Kidney glomerular epithelial cell (primary cell): ENCODE measurements at places on chromosomes 3 and 15.

DNA sequence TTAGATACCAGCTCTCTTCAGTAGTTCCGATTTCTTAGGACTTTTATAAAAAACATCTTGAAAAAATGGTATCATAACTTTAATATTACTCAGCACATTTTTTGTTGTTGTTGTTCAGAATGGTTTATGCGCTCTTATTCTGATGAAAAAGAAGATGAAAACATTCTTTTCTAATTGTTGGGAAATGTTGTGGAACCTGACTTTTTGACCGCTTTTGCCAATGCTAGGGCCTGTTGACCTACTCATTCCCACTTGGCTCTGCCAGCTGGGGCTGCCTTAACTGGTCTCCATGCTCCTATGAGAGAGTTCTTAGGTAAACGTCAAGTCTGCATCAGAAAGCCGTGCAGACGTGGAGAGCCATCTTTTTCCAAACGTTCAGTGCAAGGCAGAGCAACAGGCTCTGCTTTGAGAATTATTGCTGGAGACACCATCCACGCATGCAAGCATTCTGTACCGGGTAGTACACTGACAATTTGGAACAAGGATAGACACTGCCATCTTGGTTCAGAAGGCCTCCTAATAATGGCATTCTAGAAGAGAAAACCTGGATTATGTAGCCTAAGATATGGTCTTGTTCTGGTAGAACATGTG lies 176.8 kb downstream of the GHSR start:
- no peak for DNase-seq

- DNase-seq = no peak
Measured at GRCh38 chr3:23465569-23465968, 262.4 kb downstream of the UBE2E2 start.

- no peak for DNase-seq
Measured at GRCh38 chr15:83604549-83604948, 49.4 kb upstream of the ADAMTSL3 start.

DNA sequence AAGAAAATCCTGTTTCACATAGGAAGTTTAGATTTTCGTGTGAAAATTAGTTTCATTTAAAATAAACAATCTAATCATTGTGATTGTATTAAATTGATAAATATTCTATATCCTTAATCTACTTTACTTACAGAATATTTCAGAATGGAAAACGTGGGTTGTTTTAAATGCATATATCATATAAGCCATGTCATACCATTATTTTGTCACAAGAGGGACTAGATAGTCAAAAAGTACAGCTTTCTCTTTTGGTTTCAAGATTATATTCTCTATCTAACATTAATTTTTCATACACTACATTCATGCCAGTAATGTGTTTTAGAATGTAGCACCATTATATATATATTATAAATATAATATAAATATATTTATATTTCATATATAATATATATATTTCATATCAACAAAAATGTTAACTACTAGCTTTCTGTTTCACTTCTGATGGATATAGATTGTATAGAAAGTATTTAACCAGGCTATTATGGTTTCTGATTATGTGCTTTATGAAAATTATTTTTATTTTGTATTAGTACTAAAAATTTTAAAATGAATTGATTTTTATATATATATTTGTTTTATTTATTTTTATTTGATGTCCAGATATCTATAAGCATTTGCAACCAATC lies 45.3 kb downstream of the OSTN start:
- DNase-seq = peak; percentile 23

DNA sequence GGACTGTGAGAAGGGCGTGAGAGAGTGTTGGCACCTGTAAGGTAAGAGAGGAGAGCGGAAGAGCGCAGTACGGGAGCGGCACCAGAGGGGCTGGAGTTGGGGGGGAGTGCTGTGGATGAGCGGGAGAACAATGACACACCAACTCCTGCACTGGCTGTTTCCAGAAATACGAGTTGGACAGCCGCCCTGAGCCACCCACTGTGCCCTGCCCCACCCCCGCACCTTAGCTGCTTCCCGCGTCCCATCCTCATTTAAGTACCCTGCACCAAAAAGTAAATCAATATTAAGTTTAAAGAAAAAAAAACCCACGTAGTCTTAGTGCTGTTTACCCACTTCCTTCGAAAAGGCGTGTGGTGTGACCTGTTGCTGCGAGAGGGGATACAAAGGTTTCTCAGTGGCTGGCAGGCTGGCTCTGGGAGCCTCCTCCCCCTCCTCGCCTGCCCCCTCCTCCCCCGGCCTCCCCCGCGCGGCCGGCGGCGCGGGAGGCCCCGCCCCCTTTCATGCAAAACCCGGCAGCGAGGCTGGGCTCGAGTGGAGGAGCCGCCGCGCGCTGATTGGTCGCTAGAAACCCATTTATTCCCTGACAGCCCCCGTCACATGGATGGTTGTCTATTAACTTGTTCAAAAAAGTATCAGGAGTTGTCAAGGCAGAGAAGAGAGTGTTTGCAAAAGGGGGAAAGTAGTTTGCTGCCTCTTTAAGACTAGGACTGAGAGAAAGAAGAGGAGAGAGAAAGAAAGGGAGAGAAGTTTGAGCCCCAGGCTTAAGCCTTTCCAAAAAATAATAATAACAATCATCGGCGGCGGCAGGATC lies at the start of gene SOX2:
Gene SOX2, plus strand, starts transcription at position 601 of the 811 bp plus-strand sequence. CDS start 436 bp downstream, outside the sequence.
- peak; percentile 45 for DNase-seq
